M059J (cell line): ENCODE measurements at places on chromosomes 7 and 10. TPM values are rescaled to one million over a fixed set of nuclear protein-coding genes. Genes with fewer than 3 reads are reported as not detected.

DNA sequence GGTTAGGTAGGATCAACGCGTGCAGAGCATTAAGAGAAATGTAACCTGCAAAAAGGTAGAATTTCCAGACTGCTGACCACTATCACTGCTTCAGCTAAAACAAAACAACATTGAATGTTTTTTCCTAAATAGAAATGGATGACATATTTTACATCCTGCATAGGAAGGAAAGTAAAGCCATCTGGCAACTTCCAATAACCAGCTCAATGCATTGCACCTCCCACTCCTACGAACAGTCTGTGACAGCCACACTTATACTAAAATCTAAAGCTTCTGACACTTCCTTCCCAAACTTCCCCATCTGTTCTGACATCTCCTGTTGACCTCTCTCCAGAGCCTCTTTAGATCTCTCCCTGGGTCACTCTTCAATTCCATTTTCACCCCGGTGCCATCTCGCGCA is 47.1 kb downstream of the NRCAM start:
- DNase-seq: no peak

DNA sequence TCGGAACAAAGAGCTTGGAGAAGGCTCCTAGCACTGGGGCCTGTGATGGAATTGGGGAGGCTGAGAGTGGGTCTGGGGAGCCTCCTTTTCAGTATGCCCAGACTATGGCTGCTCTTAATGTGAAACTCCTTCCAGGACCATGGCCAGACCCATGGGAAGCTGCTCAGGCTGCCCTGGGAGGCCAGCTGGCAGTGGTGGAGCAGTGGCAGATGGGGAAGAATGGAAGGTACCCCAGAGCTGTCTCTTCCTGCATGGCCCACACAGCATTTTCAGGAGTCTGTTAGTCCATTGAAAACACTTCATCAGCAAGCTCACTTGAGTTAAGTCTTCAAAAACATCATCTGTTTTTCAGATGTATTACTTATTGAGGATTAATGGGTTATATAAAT is 18.5 kb downstream of the NACAD start:
- DNase-seq: no peak

DNA sequence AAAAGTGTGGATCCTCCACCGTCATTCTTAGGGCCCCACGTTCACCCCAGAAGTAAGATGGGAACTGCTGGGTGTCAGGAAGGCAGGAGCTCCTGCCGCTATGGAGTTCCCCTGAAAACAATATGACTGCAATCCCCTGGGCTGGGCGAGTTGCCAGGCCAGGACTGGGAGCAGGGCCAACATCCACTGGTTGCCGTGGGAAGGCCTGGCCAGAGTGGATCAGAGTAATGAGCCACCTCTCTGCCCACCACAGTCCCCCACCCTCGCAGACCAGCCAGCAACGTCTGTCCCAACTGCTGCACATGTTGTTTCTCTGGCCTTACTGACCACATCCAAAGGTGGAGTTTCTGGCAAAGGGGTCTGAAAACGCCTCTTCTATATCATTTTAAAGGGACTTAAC is 86.6 kb downstream of the STRA8 start:
- peak; percentile 89 for DNase-seq

The KLF6 gene
- total RNA-seq: 4.8 and 9.9 TPM in 2 replicates

DNA sequence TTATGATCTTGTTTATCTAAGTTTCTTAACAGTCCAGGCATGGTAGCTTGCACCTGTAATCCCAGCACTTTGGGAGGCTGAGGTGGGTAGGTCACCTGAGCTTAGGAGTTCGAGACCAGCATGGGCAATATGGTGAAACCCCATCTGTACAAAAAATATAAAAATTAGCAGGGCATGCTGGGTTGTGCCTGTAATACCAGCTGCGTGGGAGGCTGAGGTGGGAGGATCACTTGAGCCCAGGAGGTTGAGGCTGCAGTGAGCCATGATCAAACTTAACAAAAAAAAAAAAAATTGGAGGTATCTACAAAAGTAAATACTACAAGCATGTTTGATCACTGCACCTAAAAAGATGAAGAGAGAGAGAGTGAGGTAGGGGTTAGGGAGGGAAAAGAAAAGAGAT is 9.0 kb upstream of the EZH2 start:
- DNase-seq: no peak

The OR2A12 gene
- total RNA-seq: not detected in 2 replicates

DNA sequence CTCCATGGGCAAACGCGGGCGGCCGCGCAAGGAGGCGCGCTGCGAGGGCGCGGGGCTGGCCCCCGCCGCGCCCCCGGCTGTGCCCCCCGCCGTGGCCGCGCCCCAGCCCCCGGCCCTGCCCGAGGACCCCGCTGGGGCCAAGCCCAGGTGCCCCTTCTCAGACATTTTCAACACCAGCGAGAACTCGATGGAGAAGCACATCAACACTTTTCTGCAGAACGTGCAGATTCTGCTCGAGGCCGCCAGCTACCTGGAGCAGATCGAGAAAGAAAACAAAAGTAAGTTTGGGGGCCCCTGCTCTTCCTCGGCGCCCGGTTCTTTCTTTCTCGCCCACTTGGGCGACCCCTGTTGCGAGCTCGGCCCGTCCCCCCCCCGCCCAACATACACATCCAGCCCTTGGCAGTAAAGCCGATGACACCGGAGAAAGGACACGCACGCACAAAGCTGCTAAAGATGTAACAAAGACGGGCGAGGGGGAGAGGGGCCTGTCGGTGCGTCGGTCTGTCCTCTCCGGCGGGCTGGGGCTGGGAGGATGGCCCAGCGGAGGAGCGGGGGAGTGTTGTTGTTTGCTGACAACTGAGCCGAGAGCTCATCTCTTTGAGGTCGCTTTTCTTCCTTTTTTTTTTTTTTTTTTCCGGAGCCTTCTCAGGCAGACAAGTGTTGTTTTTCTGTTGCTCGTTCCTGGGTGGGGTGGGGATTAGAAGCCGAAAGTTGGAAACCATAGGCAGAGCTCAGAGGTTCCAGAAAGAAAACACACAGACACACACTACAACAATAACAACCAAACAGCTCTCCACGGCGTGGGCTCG is 604 bp downstream of the MXI1 start:
- peak; percentile 45 for DNase-seq

DNA sequence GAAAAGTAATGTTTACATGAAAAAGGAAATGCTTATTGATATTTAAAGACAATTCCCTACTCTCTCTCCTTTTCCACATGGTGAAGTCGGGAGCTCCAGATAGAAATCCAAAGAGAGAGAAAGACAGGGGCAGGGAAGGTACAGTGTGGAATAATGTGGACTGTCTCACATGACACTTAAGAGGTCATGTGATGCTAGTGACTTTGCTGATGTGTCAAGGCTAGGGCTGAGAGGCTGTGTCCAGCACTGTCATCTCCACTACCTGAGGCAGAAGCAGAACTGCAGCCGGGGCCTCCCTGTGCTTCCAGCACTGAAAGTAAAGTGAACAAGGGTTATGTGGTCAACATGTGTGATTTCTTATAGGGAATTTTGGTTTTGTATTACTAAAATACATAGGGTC is 26.0 kb downstream of the NRG3 start:
- no peak for DNase-seq

DNA sequence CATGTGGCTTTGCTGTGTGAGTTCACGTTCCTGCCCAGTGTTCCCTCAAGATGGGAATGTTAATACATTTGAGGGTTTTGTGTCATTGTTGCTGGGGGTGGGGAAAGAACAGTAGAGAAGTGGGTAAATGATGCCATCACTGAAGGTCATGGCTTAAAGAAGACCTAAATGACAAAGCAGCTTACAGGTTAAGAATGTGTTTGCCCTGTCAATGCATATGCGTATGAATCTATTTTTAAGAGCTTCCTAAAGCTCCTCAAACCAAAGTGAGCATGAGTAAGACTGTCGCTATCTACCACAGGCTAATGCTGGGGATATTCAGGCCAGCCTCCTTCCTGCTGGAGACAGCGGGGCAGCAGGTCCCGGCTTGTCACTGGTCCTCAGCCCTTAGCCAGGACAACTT is 162.9 kb downstream of the CREB5 start:
- no peak for DNase-seq

- DNase-seq: no peak
These were observed 20.9 kb upstream of the NAMPT start for GRCh38 chr7:106305732-106306131.

- peak; percentile 27 for DNase-seq
These were observed 188.5 kb upstream of the SHH start for GRCh38 chr7:156000601-156001396.

The HSPA12A gene
- total RNA-seq: 0.59 and 4.7 TPM in 2 replicates

GRCh38 chr7:117808341-117808757 is 64.9 kb downstream of the CTTNBP2 start:
- DNase-seq: peak; percentile 72

DNA sequence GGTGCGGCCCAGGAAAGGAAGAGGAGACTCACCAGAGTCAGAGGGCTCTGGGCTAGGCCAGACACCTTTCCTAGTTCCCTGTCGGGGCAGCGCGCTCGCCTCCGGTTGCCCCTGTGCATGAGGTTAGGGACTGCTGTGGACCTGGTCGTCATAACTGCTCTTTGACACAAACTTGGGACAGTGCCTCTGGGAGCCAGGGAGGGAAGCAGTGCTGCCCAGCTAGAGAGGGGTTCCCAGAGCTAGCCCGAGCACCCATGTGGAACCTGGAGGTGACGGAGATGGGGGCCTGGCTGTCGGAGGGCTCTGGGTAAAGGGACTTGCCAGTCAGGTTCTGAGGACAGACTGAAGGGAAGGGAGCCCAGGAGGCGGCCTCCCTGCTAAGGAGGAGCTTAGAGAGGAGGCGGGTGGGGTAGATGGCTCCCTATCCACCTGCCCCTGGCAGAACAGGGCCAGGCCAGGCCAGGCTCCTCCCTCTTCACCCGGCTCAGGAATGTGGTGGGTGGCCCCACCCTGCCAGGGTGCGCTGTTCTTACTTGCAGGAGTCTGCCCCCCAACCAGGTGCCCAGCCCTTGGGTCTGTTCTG is 29.7 kb downstream of the AGAP3 start:
- no peak for DNase-seq

GRCh38 chr7:19094598-19095352 is 22.7 kb downstream of the TWIST1 start:
- no peak for DNase-seq

DNA sequence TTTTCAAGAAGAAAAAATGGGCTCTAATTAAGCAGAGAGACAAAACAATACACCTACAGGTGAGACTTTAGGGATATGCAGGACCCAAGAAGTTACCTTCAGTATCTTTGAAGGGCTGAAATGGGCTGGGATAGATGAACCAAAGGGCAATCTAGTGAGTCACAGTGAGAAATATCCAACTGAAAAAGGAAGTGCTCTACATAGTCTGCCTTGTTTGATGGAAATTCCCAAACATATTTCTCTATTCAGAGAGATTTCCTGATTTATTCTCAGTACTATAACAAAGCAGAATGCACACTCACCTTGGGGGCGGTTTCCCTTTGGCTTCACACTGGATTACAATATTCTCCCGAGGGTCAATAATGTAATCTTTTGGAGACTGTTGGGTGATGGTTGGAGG is 104.1 kb upstream of the LAMB4 start:
- peak; percentile 28 for DNase-seq

- DNase-seq: peak; percentile 88
These were observed 54.7 kb upstream of the CCAR1 start for GRCh38 chr10:68666280-68666760.

DNA sequence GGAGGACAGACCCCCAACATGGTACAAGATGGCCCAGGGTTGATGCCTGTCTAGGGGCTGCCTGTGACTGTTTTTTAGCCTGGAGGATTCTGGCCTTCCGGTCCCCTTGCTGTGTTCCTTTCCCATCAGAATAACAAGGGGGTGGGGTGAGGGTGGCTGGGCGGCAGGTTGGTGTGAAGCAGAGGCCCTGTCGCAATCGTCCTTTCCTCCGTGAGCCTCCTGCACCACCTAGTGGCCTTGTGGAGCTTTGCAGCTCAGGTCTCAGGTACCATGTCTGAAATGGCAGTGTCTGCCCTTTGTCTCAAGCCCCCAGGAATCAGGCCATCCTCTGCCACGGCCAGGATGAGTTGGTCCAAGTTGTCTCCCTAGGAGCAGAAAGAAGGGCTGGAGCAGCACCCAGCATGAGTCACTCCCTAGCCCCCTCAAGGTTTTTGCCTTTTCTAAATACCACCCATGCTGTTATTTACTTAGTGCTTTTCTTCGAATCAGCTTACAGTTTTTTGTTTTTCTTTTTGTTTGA is 24.2 kb downstream of the TACR2 start:
- peak; percentile 82 for DNase-seq

The NUDT13 gene
- not detected in 2 replicates for total RNA-seq

The IDI2 gene
- not detected in 2 replicates for total RNA-seq

GRCh38 chr7:45028138-45028919 is 28.3 kb downstream of the CCM2 start:
- DNase-seq: no peak

- DNase-seq: no peak
These were observed 108.7 kb downstream of the LARP4B start for GRCh38 chr10:822661-823367.

- DNase-seq: no peak
These were observed 785.4 kb downstream of the IPMK start for GRCh38 chr10:57482259-57482658.

DNA sequence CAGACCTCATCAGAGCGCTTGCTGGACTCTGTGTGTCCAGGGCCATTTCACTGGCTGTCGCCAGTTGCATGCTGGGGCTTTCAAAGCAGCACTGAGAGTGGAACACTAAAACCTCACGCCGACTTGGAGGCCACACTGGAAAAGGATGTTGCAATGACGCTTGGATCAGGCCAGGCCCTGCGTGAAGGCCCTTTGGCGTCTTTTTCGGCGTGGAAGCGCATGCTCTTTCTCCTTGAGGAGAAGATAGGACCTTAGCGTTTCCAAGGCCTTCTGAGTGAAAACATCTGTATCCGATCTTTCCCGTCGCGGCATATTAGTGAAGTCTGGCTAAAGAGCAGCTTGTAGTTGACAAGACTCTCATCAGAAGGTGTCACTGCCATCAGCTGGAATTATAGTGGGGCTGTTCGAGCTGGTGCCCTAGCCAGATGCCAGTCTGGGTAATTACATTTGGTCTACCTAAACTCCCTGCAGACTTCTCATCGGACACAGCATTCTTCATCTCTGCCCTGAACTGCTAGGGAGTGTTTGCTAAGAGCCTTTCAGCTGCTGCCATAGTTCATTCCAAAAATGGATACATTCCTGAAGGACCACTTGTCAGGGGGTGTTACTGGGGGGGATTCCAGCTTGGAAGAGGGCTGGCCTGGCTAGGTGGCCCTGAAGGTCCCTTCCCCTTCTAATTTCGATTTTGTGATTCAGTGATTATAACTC is 167.7 kb upstream of the TCF7L2 start:
- DNase-seq: no peak

The RNLS gene
- 22.5 and 22.8 TPM in 2 replicates for total RNA-seq

The PSD gene
- total RNA-seq: not detected in 2 replicates

- DNase-seq: no peak
These were observed 3.1 kb downstream of the SLK start for GRCh38 chr10:103969857-103970627.

DNA sequence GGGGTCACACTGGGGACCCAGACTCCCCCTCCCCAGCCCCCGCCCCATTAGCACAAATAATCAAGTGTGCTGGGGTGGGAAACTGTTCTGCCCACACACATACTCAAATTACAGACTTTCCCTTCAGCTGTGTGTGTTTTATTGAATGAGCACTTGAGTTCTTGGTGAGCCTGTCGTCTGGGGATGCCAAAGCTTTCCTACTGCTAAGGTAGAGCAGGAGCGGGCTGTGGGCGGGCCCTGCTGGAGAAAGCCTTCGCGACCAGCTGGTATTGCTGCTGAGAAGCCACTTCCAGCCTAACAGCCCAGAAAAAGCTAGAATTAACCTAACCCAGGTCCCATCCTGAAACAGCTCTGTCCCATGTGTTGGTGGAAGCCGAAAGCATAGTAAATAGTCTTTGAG is 87.0 kb upstream of the KMT2E start:
- DNase-seq: no peak
